WTC11 (cell line): ENCODE measurements at places on chromosomes 11 and 22.

- DNase-seq: no peak
Observed at GRCh38 chr11:106950067-106950491, 68.2 kb downstream of the GUCY1A2 start.

DNA sequence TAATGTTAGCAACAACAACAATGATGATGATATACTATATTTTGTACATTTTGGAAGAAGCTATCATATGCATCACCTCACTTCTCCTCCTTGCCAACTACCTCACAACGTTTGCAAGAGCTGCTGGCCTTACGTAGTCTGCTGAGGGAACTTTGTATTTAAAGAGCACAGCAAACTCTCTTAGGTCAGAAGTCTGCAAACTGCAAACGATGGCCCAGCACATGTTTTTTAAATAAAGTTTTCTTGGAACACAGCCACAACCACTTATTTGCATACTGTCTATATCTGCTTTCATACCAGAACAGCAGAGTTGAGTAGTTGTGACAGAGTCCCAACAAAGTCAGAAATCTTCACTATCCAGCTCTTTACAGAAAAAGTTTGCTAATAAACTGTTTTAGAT is 261.7 kb downstream of the TENM4 start:
- no peak for DNase-seq

DNA sequence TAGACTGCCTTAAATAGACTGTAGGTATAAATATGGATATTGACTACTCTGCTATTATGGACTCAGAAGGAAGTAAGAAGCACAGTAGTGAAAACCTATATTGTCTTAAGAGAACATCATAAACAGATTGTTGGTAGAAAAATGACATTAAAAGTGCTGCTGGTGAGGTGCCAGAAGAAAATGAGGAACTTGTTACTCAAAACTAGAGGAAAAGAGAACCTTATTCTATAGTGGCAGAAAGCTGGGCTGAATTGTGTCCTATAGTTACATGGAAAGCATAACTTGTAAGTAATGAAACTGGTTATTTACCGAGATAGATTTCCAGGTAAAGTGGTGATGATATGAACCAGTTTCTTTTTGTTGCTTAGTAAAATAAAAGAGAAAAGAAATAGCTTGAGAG is 109.7 kb upstream of the CTSC start:
- no peak for DNase-seq

DNA sequence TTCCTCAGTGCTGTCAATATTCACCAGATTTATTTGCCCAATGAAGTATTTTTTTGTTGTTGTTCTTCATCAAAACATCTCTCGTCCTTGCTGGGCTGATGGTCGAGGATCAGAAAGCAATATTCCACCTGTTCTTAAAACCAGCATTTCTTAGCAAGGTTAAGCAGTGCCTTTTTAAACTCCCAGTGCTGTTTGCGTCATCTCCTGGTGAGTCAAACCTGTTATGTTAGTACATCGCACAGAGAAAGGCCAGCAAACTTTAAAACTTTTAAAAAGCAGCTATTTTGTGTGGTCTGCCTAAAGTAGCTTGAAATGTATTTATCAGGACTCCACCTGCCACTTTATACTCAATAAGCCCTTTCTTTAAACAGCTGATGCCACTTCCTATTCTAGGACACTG is 802.0 kb downstream of the KCNA4 start:
- DNase-seq: no peak

GRCh38 chr11:15484398-15484797 is 369.7 kb downstream of the INSC start:
- no peak for DNase-seq

- no peak for DNase-seq
Observed at GRCh38 chr11:31246451-31247165, 122.9 kb downstream of the DCDC1 start.

- DNase-seq: no peak
Observed at GRCh38 chr22:32859743-32860142, 58.2 kb downstream of the TIMP3 start.

- DNase-seq: no peak
Observed at GRCh38 chr11:32395127-32395526, 40.2 kb downstream of the WT1 start.

DNA sequence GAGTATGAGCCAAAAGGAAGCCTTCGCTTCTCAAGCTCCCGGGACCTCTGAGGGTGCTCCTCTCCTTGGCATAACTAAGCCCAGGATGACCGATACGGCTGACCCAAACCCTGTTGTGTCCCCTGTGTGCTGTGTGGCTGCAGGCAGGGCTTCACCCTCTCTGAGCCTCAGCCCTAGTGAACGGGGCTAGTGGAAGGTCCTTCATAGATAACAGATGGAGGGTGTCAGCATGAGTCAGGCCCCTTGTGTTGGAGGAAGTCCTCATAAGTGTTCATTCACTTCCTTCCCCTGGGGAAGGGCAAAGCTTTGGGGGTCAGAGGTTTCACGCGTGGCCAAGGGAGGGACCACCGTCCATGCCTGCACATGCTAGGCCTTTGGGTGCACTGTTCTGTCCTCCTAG is 21.5 kb downstream of the SHISAL1 start:
- no peak for DNase-seq

GRCh38 chr11:86551288-86552092 is 120.9 kb downstream of the ME3 start:
- DNase-seq: no peak

- no peak for DNase-seq
Observed at GRCh38 chr22:45883811-45884170, 93.2 kb downstream of the WNT7B start.

DNA sequence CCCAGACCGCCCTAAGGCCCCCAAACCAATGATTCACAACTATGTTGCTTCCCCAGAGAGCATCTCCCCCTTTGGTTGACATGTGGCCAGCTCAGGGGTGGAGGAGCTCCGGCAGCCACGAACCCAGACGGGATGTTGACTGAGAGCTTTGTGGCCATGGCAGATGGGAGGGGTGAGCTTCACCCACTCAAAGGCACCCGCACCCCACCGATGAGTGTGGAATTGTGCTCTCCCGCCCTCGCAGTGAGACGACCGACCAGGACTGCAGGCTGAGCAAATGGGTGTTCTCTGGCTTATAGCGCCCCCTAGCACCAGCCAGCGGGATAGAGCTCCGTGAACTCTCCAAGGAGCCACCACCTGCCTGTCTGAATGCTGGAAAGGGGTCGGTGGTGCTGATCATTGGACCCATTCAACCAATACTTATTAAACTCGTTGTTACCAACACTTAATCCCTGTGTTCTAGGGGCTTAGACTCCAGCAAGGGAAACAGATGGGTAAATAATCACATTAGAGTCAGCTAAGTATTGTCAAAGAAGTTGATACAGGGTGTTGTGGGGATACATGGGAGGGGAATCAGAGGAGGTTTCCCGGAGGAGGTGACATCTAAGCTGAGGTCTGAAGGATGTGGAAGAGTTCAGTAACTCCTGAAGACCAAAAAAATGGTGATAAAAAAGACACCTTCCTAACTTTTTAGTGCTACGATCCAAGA is 4.5 kb upstream of the TIMP3 start:
- peak; percentile 71 for DNase-seq

DNA sequence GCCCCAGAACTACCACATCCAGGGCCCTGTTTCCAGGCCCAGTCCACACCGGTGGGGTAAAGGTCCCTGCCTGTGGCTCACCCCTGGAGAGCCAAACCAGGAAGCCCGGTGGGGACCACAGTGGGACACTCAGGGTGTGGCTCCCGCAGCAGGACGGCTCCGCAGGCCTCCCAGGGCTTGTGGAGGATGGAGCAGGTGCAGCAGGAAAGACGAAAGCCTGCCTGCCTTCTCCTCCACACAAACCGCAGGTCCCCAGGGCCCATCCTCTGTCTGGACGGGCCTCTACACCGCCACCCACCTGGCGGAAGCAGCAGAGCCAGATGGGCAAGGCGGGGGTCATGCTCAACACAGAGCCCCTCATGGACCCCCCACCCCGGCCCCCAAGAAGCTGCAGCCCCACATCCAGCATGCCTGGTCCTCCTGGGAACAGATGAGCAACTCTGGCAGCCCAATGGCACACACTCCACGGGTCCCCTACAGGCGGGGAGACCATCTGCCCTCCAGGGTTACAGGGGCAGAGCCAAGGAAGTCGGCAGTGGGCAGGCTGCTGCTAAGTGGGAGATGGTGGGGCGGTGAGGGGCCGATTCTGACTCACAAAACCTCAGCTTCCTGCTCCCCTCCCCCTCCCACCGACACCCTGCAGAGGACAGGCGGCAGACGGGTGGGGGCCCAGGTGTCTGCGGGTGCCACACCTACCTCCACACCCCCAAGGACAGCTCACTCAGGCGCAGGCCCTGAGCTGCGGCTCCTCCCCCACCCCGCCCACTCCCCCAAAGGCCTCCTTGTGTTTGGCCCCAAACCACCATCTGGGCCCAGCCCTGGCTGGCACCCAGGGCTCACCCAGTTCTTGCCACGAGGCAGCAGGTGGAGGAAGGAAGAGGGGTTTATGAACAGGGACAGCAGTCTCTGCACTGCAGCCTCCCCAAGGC is 5.2 kb downstream of the SBF1 start:
- peak; percentile 51 for DNase-seq

GRCh38 chr22:30386608-30386959 is 627 bp downstream of the RNF215 start:
- no peak for DNase-seq

DNA sequence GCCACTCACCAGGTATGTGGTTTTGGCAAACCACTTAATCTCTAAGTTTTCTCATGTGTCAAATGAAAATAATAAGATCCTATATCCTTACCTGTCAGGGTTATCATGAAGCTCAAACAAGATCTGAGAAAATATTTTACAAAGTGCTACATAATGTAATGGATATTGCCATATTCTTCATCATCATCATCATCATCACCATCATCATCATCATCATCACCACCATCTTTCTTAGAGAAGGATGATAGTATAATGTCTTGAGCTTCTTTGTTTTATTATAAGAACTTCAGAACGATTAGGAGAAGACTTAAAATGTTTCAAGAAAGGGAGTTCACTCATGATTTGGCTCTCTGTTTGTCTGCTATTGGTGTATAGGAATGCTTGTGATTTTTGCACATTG is 72.5 kb upstream of the UCP3 start:
- no peak for DNase-seq
